ENCODE measurements at places on chromosomes 4 and X.

- no peak for DNase-seq
These were observed 49.7 kb downstream of the TMEM156 start for GRCh38 chr4:38982361-38983095.

GRCh38 chr4:24373704-24374103 is 210.7 kb downstream of the DHX15 start:
- no peak for DNase-seq

GRCh38 chr4:60885011-60885410 is 315.1 kb upstream of the ADGRL3 start:
- DNase-seq = no peak

DNA sequence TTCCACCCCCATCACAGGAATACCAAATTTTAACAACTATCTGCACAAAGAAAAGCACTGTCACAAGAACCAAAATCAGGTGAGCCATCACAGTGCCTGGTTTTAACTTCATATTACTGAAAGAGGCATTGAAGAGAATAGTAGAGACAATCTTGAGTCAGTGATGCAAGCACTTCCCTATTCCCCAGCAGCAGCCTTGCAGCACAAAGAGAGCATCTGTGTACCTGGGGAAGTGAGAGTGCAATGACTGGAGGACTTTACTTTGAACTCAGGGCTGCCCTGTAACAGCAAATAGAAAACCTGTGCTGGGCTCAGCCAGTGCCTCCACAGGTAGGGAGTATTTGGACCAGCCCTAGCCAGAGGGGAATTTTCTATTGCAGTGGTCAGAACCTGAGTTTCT is 361.8 kb downstream of the TEX13C start:
- no peak for DNase-seq

GRCh38 chrX:103614999-103615398 is 7.2 kb downstream of the TCEAL3 start:
- DNase-seq = no peak

DNA sequence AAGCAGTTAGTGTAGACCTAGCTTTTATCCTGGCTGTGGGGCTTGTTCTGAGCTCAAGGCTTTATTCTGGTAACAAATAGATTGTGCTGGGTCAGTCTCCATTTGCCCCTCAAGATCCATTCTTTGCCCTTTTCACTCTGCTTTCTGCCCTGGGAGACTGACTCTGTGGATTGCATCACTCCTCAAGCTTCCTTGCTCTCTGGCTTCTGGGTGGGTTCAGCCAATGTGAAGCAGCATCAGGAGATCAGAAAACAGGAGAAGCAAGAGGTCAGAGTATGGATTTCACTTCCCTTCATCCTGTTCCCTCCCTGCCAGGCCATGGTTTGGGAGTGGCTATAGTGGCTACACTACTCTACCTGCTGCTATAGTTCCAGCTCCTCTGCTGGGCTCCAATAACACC is 184.1 kb upstream of the NDP start:
- DNase-seq = no peak

- no peak for DNase-seq
These were observed 98.2 kb downstream of the FRYL start for GRCh38 chr4:48681856-48682255.

DNA sequence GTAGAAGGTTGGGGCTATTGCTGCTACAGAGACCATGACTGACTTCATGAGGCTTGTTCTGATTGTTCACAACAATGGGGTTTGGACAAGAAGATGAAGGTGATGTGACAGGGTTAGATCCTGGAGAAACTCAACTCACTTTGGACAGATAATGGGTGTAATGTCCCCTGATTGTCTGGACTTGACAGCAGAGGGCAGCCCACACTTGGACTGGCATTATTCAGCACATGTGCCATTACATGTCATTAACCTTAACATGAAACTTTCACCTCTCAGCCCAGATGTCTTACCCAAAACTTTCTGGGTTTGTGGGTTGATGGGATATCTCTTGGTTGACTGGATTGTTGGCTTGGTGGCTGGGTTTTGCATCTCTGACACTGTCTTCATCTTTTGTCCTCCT is 101.5 kb downstream of the MXRA5 start:
- DNase-seq = no peak

DNA sequence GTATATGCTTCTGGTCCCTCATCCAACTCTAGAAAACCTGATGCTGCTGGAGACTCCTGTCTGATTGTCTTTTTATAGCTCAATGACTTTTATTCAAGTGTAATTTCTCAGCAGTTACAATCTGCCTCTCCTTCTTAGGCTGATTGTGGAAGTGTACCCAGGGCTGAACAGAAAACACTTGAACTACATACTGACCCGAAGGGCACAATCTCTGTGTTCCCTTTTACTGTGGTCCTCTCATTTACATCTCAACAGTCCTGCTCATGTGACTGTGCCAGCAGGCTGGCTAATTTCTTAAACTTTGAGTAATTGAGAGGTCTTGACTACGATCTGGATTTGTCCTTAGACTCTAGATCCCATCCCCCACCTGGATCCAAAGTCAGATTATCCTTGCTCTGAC is 863.4 kb downstream of the PDHA2 start:
- DNase-seq = no peak

DNA sequence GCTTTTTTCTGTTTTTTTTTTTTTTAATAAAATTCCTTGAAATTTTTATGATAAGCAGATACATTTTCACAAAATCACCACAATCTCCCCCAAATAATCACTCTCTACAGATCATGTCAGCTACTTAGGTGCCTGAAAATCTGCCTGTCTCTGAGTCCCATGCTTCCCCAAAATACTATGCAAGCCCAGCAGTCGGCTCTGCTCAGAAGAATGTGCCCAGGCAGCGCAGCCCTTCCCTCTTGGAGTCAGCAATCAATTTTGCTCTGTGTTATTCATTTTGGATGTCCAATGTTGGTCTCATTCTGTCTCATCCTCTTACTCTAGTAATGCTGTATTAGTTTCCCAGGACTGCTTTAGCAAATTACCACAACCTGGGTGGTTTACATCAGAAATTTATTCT is 24.9 kb upstream of the C1QTNF7 start:
- DNase-seq = no peak

DNA sequence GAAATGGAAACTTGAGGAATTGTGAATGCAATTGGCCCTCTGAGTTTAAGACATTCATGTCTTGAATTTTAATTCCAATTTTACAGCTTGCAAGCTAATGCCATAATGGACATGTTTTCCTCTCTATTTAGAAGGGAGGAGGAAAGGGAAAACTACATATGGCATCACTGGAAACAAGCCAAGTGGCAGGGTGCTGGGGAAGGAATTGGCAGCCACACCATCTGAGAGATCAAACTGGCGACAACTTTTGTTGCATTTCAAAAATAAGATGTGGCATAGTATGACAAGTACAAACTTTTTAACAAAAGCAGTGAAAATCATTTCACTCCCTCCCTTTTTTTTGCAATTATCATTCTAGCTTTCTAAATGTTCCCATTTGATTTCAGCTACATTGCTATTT is 615.6 kb downstream of the CENPC start:
- DNase-seq = no peak

- DNase-seq = no peak
These were observed 2.4 kb downstream of the HMX1 start for GRCh38 chr4:8869002-8869897.

DNA sequence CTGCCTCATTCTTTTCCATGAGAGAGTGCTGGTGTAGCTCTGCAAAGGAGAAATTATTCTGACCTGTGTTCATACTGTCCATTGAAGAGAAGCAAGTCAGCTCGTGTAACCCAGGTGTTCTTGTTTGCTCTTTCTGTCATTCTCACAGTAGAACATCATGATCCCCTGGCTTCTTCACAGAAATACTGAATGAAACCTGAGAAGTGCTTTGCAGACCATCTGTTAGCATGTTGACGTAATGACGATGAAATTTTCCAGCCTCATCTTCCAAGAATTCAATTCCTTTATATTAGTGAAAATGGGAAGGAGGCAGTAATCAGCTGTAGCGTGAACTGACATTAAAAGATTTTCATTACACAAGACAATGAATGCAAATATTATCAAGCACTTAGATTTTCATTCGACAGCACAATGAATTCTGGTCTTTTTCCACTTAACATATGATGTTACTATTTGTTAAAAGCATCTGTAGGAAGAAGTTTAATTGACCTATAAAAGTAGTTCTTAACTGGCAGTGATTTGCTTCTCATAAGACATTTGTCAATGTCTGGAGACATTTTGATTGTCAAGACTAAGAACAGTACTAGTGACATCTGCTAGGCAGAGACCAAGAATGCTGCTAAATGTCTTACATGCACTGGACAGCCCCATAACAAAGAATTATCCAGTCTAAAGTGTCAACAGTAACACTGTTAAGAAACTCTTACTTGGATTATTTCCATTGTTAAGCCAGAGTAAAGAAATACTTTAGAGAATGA is 246.3 kb downstream of the BANK1 start:
- DNase-seq = no peak

- DNase-seq = no peak
These were observed 16.9 kb upstream of the LOC101059915 start for GRCh38 chrX:71650333-71650969.

GRCh38 chr4:54064317-54065111 is at the start of gene CHIC2:
Gene CHIC2, minus strand, starts transcription at chr4:54064605. Its CDS starts 305 bp downstream, at chr4:54064300.
- DNase-seq = peak; percentile 97

- peak; percentile 42 for DNase-seq
These were observed 5.6 kb upstream of the CT47C1 start for GRCh38 chrX:119067023-119067739.

GRCh38 chr4:172662113-172662512 is 506.5 kb upstream of the GALNT7 start:
- DNase-seq = no peak

- no peak for DNase-seq
These were observed 113.0 kb downstream of the UCHL1 start for GRCh38 chr4:41369680-41370079.

GRCh38 chr4:65589331-65589730 is 81.0 kb downstream of the EPHA5 start:
- no peak for DNase-seq

DNA sequence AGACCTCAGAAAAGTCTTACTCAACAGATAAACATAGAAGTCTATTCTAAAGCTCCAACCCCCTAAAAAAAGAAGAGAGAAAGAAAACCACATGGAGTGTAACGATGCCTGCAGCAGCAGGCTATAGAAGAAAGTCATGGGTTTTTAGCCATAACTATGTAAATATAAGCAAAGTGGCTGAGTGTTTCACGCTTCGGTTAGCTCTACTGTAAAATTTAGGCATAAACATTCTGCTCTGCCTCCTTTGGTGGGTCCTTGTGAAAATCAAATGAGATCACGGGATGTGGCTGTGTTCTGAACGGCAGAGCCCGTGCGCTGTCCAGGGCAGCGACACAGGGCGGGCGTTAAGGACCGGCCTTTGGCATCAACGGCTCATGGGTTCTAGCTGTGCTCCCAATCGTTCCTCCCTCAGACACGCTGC is 78.4 kb downstream of the IRF2 start:
- DNase-seq = no peak

DNA sequence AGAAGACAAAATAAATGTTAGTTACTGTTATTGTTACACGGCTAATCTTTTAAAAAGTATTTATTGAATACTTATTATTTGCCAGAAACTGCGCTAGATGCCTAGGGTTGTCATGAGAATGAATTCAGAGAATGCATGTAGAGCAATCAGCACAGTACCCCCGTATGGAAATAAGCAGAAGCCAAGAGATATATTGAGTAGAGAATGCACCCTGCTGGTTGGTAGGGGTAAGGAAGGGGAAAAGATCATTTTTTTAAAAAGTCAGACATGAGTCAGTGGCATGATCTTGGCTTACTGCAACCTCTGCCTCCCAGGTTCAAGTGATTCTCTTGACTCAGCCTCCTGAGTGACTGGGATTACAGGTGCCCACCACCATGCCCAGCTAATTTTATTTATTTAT is 13.1 kb upstream of the DRP2 start:
- DNase-seq = no peak

GRCh38 chrX:49767236-49767635 is 61.9 kb upstream of the PAGE4 start:
- DNase-seq = no peak

GRCh38 chr4:80202190-80202711 is 4.9 kb downstream of the PRDM8 start:
- peak; percentile 74 for DNase-seq

- DNase-seq = no peak
These were observed 24.3 kb upstream of the UXT start for GRCh38 chrX:47683184-47683828.

- no peak for DNase-seq
These were observed 46.7 kb downstream of the IRF2 start for GRCh38 chr4:184427687-184428086.

- no peak for DNase-seq
These were observed 85.7 kb downstream of the GC start for GRCh38 chr4:71698141-71698540.

DNA sequence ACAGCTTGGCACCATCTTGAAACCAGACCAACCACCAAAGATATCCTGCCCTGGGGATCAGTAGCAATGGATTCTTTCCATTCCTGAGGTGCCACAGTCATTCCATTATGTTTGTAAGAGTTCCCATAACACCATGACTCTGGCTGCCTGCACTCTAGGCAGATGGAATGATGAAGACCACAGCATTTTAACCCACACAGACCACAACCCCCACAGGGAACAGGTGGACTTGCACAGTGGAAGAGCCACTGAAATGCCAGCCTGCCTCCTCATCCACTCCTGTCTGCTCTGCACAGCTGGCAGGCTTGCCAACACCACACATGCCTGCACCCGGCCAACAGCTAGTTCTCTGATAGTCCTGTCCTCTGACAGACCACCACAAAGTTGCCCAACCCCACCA is 2362.2 kb upstream of the AGA start:
- no peak for DNase-seq

DNA sequence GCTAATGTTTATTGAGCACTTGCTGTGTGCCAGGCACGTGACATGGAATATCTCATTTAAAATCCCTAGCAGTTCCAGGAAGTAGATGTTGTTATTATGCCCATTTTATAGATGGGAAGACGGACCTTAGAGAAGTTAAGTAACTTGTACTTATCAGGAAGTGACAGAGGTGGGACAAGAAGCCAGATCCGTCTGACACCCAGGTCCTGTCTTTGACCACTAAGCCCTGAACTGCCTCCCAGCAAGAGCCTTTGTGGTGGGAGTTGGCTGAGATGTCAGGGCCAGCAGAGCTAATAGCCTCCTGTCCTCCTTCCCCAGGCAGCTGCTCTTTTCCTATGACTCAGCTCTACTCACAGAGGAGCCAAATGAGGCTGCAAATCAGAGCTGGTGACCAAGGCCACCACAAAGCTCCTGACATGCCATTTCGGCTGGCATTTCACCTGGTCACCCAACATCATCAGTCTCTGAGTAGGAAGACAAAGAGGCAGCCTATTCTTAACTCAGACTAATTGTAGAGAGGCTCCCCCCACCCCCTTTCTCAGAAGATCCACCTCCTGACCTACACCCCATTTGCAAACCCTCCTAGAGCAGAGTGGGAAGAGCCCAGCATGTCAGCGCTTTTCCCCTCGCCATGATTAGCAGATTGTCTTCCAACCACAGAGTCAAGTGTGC is 175.1 kb upstream of the KIT start:
- no peak for DNase-seq
